ENCODE measurements at places on chromosomes 5 and 9.

DNA sequence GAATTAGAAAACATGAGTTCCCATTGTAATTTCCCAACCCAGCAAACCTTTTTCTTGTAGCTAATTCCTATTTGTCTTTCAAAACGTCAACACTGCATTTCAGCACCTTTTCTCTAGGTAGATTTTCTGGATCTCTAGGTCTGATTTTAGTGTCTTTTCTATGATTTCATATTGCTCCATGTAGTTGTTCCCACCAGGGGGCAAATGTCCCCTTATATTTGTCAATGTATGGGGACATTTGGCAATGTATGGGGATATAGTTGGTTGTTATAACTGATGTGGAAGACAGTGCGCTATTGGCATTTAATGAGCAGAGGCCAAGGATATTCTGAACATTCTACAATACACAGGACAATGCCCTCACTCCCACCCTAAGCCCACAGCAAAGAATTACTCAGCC, 273.9 kb upstream of the ADRA1B start:
- no peak for DNase-seq

DNA sequence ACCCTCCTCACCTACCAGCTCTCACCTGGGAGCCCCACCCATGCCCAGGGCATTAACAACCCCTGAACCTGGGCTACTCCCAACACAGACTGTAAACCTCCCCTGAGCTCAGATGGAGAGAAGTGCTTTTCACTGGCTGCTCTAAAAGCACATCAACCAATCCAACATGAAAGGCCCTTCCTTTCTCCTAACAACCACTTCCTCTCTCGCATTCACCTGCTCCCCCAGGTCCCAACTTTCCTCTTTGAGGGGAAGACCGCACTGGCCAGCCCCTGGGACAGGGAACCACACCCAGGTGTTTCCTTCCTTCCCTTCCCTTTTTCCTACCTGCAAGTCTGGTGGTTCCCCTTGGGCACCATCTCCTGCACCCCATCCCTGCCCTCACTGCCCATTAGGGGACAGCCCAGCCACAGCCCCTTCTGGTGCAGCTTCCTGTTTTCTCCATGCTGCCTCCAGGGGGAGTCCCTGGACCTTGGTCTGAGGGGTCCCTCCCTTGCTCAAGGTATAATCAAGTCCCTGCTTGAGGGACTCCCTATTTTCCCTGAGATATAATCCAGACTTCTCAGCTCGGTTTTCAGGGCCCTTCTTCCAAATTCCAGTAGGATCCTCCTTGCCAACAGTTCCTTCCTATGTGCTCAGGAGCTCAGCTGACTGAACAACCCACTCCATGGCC, 30.5 kb upstream of the DAB2IP start:
- DNase-seq = no peak

- DNase-seq = no peak
These were observed 561 bp downstream of the SEC61B start for GRCh38 chr9:99222416-99223270.

DNA sequence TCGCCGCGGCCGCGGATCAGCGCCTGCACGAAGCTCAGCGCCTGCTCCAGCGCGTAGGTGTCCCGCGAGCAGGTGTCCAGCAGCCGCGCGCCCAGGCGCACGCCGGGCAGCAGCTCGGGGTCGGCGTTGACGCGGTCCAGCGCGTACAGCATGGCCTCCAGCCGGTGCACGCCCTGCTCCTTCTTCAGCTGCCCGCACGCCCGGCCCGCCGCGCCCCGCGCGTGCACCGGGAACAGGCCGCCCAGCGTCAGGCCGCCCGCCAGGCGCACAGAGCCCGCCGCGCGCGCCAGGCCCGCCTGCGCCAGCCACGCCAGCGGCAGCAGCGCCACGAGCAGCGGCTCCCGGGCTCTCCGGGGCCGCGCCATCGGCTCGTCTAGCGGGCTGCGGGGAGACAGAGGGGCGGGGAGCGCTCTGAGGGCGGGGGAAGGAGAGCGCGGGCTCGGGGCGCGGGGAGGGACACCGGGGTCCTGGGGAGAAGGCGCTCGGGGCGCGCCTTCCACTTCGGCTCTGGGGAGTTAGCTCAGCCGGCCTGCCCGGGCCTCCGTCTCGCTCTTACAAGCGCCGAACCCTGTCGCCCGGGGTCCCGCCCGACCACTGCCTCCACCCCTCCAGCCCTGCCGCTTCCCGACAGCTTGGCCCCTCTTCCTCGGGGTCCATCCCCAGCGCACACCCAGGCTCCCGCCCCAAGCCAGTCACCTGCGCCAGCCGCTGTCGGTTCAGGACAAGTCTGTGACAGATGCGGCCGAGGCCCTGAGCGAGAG, at the start of gene GRM6:
TSS of gene GRM6 (minus strand) at position 741 of the 761 bp plus-strand sequence. CDS start at position 365, 376 bp downstream.
- DNase-seq = no peak

- no peak for DNase-seq
These were observed 330.7 kb upstream of the POU5F2 start for GRCh38 chr5:94072116-94072515.

GRCh38 chr5:14296533-14297331, 153.6 kb downstream of the TRIO start:
- no peak for DNase-seq

- no peak for DNase-seq
These were observed 18.3 kb upstream of the SLC2A6 start for GRCh38 chr9:133496861-133497842.

GRCh38 chr5:149135536-149136201, 5.6 kb upstream of the ABLIM3 start:
- DNase-seq = no peak

- DNase-seq = no peak
These were observed 336.7 kb upstream of the CLINT1 start for GRCh38 chr5:158195416-158196210.

GRCh38 chr9:108786901-108787689, 68.7 kb downstream of the ACTL7B start:
- DNase-seq = no peak

GRCh38 chr5:150055326-150056074, 30.9 kb downstream of the CSF1R start:
- DNase-seq = no peak

DNA sequence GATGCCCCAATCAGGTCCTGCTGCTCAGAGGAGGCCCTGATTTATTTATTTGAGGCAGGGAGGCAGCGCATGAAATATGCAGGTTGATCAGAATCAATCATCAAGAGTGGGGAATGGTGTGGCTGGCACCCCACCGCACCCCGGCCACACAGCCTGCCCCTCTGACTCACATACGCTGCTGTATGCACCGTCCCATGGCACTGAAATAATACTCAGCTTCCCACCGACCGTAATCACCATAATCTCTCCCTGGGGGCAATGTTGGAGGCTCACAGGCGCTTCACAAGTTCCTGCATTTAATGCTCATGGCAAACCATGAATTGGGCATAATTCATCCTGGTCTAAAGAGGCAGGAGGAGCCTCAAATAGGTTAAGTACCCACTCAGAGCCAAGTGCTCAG, 141.2 kb upstream of the TBC1D2 start:
- DNase-seq = no peak

DNA sequence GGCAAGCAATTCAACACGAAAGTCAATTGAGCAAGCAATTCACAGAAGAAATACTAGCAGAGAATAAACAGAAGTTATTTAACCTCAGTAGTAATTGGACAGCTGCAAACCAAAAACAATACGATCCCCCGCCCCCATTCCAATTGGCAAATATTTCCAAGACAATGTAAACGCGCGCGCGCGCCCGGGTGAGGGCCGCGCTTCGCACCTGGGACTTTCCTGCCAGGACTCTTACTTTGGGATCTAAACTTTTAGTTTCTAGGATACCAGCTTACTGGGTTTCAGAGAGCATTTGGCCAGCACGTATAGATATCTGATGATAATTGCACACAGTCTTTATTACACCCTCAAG, 8.6 kb downstream of the RUFY1 start:
- no peak for DNase-seq

- DNase-seq = no peak
These were observed 25.4 kb downstream of the TYRP1 start for GRCh38 chr9:12718482-12719026.

Measured in T follicular helper cell (primary cell).